ENCODE measurements at places on chromosomes 7 and 10.

GRCh38 chr7:141558544-141559183 lies 7.5 kb downstream of the AGK start:
- ATAC-seq: no peak

GRCh38 chr10:91312382-91312733 lies 91.9 kb downstream of the PCGF5 start:
- no peak for ATAC-seq

GRCh38 chr7:70808876-70809275 lies 323.1 kb upstream of the GALNT17 start:
- ATAC-seq: peak; percentile 47

DNA sequence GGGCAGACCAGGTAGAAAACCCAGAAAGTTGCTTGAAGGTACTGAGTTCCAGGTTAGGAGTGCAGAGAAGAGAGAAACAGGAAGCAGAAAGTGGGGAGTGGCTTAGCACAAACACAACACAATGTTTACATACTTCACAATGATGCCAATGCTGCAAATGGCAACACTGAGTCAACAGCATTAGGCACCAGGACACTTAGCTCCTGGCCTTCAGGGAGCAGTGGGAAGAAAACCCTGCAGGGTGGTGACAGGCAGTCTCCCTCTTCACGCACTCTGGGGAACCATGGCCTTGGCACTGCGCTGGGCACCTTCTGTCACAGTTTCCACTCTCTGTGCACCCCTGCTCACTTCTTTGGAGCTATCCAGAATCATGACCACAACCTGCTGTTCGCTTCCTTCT lies 7.3 kb downstream of the ICA1 start:
- ATAC-seq: no peak

- ATAC-seq: no peak
Measured at GRCh38 chr7:18140943-18141342, 113.3 kb upstream of the PRPS1L1 start.

GRCh38 chr10:29713450-29713849 lies 78.7 kb upstream of the SVIL start:
- ATAC-seq: no peak

- no peak for ATAC-seq
Measured at GRCh38 chr10:129253161-129253864, 213.7 kb upstream of the MGMT start.

DNA sequence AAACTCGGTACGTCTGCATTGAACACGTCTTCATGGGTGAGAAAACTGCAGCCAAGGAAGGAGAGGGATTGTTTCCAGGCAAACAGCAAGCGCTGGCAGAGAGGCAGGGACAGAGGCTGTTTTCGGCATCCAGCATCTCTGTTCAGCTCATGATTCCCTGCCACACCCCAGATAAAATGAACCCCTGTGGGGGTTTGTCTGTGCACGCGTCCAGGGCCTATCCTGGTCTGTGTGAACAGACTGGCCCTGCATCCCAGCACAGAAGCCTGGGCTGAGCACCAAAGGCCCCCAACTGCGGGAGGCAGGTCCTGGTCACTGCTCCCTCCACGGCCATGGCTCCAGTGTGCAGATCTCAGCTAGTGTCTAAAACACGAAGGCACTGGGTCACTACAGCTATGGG lies 83.3 kb upstream of the FAM20C start:
- ATAC-seq: no peak

GRCh38 chr7:23514755-23515154 lies 17.0 kb downstream of the TRA2A start:
- no peak for ATAC-seq

GRCh38 chr10:27783660-27784059 lies 38.0 kb upstream of the MKX start:
- no peak for ATAC-seq

DNA sequence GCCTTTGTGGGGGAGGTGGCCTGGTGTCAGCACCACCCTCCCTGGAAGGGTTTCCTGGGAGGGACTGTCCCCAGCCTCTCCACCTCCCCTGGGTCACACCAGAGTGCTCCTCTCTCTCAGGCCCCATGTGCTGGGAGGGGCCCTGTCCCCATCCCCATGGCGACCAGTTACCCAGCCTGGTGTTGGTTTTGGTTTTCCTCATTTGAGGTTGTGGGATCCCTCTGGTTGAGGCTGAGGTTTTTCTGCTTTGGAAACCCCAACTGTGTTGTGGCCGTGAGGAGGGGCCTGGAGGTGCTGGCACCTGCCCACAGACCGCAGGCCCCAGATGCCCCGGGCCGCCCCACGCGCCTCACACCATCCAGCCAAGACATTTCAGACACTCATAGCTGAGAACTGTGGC lies 106.3 kb downstream of the GRK5 start:
- peak; percentile 87 for ATAC-seq

DNA sequence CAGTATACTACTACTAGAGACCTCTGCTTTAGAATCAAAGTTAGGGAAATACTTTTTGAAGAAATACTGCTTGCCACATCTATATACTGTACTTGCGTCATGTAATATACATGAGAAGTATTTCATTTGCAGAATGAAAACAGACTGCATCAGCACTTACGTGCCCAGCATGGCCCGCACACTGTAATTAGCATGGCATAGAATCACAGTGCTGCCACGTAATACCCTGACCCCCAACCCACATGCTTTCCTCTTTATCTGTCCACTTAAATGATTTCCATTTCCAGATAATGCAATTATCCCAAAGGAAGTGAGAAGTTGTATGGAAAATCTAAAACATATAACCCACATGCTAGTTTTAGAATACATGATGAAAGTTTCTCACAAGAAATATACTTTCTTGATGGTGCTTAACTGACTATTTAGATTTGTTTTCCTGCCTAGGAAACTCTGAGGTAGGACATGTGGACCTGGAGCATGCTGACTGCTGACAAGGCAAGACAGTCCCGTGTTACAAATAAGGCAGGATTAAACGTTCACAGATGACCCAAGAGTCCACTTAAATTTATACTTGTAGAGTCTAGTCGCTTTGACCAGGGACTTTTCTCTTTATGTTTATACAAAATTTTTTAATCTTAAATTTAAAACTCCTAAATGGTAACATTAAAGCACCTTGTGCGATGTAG lies 12.6 kb downstream of the USP6NL start:
- ATAC-seq: no peak

GRCh38 chr10:114613237-114613979 lies 44.7 kb downstream of the ABLIM1 start:
- ATAC-seq: no peak

DNA sequence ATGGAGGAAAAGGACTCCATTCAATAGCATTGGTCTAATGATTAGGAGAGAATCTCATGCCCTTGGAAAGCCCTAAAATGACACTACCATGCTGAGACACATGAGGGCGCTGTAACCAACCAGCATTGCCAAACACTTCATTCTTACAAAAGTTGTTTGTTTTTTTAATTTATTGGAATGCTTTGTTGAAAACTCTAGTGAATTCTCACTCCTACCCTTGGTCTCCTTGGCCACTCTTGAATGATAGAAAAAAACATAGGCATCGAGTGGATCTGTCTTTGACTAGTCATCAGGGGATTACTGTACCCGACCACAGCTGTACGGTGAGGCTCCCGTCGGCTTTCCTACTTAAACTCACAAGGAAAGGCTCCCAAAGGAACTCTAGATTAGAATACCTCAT lies 29.3 kb upstream of the ADD3 start:
- ATAC-seq: no peak

GRCh38 chr10:60894786-60895185 lies 49.2 kb downstream of the RHOBTB1 start:
- ATAC-seq: no peak

GRCh38 chr7:142303650-142304049 lies 45.8 kb upstream of the PRSS58 start:
- ATAC-seq: no peak

DNA sequence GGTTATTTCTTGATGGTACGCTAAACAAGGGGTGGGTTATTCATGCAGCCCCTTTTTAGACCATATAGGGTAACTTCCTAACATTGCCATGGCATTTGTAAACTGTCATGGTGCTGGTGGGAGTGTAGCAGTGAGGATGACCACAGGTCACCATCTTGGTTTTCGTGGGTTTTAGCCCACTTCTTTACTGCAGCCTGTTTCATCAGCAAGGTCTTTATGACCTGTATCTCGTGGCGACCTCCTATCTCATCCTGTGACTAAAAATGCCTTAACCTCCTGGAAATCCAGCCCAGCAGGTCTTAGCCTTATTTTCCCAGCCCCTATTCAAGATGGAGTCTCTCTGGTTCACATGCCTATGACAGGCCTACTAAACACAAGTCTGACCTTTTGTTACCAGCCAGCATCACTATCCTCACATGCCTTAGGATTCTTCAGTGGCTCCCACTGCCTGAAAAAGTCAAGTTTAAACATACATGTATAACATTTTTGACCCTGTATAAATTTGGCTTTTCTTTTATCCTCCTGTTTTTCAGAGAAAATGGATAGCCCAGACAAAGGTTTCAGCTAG lies 13.2 kb upstream of the COBL start:
- ATAC-seq: no peak

- no peak for ATAC-seq
Measured at GRCh38 chr10:80829151-80829550, 291.4 kb downstream of the SH2D4B start.

GRCh38 chr10:83881661-83882060 lies 257.6 kb upstream of the GHITM start:
- no peak for ATAC-seq

DNA sequence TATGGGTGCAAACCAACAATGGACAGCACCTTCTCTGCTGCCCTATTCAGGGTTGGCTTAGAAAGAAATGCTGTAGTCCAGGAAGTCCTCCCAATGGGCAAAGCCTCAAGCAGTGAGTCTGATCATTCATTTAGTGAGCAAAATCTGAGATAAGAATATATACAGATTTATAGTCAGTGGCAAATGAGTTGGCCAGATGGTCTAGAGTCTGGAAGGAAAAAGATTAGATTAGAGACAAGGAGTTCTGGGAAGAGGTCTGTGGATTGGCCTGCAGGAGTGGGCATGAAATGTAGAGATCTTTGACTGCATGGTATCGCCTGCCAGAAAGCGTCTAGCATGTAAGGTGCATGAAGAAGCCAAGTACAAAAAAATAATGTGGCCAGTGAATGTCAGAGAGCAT lies 201.9 kb upstream of the PTER start:
- ATAC-seq: no peak

DNA sequence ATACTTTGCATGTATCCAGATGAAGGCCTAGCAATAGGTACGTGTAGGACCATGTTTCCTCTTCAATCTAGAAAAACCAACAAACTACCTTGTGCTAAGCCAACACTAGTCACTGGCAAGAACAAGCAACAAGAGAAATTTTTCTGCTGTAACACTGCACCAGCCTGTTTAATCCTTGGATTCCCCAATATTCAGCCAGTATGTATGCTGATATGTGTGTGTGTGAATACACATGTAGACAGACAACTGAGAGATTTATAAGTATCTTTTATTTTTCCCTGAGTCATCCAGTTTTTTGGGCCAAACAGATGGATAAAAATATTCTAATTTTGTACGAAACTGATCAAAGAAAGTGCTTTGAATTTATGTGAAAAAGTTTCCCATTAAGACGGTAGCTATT lies 26.2 kb downstream of the GLI3 start:
- ATAC-seq: no peak

DNA sequence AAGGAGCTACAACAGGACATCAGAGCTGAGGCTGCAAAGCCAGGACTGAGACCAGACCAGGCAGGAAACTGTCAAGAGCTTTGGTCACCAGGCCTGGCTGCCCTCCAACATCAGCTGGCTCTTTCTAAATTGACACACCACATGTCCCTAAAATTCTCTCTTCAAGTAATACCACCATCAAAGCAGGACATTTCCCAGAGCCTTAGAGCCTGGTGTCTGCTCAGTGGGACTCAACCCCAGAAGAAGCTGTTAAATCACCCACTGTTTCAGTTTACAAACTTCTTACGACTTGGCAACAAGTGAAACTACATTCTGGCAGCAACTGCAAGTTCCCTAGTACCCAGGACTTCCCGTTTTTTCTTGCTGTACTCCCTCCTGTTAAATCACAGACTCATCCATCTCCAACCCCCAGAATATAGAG lies 3.8 kb upstream of the IL6 start:
- peak; percentile 32 for ATAC-seq

DNA sequence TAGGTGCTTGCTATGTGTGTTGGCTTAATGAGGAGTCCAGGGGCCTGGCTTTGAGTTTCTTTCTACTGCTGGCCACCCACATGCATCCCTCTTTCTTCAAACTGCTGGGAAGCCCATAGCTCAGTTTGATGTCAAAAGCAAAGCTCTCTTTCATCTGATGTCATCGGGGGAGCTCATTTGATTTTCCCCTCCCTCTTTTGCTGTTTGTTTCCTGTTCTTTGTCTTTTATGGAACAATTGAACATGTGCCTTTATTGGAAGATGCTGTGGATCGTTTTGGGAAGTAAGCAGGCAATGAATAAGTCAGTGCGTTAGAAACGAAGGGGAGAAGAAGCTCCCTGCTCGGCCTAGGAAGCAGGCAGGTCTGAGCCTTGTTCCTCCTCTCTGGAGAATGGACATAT lies 140.7 kb downstream of the GRK5 start:
- no peak for ATAC-seq

GRCh38 chr7:31465285-31465684 lies 48.6 kb upstream of the ITPRID1 start:
- peak; percentile 58 for ATAC-seq

- ATAC-seq: no peak
Measured at GRCh38 chr10:48623607-48624132, 18.8 kb upstream of the ARHGAP22 start.

DNA sequence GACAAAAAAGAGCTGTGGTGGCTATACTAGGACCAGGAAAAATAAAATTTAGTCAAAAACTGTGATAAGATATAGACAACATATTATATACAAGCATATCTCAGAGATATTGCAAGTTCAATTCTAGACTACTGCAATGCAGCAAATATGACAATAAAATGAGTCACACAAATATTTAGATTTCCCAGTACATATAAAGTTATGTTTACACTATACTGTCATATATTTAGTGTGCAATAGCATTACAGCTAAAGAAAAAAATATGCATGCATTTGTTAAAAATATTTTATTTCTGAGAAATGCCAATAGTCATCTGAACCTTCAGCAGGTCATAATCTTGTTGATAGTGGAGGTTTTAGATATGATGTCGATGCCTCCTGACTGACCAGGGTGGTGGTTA lies 72.1 kb downstream of the AKR1C4 start:
- no peak for ATAC-seq

DNA sequence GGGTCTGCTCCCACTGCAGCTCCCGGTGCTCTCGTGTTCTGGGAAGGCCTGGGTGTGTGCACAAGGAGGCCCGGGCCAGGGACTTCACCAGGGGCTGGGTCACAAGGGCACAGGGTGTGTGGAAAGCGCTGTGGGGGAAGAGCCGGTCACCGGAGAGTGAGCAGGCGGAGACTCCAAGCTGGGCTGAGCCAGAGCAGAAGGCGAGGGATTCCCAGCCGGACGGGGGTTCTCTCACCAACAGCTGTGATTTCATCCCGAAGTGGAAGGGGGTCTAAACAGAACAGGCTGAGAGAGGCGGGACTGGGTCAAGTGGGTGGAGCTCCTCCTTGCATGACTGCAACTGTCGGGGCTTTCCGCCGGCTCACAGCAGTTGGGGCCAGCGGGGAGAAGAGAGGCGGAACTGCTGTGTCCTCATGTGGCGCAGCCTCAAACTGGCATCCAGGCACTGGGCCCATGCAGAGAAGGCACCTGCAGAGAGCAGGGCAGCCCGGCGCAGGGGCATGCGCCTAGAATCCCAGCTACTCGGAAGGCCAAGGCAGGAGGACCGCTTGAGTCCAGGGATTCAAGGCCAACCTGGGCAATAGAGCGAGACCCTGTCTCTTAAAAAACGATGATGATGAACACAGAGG lies 7.6 kb upstream of the ORAI2 start:
- ATAC-seq: peak; percentile 91
